Activated CD8-positive, alpha-beta memory T cell treated with anti-CD3 and anti-CD28 coated beads for 1 hour (primary cell): ENCODE measurements at places on chromosomes 6 and 20.

GRCh38 chr6:63458480-63459115, 113.7 kb upstream of the LOC128125822 start:
- DNase-seq = no peak

DNA sequence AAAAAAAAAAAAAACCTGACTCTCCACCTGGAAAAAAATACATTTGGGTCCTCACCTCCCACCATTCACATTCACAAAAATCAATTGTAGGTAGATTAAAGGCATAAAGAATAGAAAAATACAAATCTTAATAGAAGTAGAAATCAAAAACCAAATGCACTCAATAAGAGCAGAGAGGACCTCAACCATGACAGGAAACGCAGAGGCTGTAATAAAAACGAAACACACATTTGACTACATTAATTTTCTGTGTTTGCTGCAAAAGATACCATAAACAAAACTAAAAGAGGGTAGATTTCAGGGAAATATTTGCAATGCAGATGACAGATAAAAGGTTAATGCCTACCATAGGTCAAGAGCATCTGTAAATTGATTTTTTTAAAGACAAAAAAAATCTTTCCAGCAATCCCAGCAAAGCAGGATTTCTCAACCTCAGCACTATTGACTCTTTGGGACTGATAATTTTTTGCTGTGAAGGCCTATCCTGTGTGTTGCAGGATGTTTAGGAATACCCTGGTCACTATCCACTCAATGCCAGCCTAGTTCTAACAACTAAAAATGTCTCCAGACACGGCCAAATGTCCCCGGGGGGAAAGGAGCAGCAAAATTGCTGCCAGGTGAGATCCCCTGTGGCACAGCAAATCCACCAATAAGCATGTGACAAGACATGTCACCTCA, 9.1 kb downstream of the ETV7 start:
- DNase-seq = no peak

GRCh38 chr6:149473080-149474052, 11.4 kb downstream of the ZC3H12D start:
- DNase-seq = no peak

DNA sequence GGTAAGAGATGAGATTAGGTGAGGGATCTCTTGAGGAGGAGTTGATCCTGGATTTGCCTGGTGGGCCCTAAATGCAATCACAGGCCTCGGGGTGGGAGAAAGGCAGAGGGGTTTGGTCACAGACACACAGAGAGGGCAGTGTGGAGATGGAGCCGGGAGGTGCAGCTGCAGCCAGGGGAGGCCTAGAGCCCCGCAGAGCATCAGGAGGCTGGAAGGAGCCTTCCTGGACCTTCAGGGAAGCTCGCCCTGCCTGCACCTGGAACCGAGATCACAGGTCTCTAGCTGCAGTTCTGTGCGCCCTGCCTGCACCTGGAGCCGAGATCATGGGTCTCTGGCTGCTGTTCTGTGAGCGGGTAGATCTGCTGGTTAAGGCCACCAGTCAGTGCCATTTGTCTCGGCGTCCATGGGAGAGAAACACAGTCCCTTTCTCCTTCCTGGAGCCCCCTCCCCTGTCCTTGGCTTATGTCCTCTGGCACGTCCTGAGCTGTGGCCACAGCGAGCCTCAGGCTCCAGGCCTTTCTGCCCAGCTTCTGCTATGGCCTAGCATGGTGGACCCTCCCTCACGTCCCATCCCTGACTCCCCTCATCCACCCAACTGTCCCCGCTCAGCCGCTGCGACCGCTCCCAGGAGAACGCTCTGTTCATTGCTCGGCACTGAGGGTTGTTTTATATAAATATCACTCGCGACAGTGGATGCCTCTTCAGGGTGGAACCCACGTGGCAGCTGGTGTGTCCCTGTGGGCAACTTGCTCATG, 112.0 kb downstream of the DACT2 start:
- DNase-seq = no peak

DNA sequence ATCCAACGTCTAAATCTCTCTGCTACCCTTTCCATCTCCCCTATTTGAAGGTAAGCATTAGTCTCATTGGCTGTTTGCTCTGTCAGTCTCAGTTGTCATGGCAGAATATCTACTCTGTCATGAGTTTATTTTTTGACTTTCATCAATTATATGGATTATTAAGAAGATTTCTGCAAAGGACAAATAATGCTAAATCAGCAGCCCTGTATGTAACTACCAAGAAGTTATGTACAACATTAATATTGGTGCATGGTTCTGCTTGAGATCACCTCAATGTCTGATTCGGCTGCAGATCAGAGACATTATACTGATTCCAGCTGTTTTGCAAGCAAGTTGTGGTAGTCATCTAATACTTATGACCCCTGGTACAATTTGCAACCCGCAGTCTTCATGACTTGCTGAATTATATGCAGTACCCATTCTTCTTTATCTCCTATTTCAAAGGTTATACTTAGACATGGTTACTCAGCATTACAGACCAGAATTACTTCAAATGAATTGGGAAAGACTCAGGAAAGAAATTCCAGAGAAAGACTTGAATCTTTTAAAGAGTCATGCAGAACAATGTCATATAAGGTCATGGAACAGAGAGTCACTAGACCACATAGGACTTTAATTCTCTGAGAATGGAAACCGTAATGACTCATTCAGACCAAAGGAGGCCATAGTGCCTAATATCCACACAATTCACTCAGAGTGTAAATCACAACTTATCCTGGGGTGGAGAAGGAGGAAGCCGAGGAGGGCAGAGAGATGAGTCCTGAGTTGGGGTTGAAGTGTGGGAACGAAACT, 201.4 kb downstream of the IBTK start:
- DNase-seq = no peak

DNA sequence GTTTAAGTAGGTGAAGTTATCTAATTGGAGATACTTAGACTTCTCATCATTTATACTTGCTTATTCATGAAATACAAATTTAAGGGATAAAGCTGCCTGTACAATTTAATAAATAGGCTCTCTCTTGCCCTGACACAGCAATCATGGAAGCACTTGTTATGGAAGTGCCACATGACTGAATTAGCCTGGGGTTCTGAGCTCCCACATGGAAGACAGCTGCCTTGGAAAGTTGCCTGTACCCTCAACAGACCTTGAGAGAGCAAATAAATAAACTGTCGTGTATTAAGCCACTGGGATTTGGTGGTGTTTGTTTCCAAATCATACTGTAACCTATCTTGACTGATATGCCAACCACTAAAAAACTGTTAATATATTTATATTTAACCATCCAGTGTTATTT, 87.0 kb upstream of the RSPO3 start:
- DNase-seq = no peak

- no peak for DNase-seq
Observed at GRCh38 chr20:63889241-63890200, 5.4 kb upstream of the DNAJC5 start.

DNA sequence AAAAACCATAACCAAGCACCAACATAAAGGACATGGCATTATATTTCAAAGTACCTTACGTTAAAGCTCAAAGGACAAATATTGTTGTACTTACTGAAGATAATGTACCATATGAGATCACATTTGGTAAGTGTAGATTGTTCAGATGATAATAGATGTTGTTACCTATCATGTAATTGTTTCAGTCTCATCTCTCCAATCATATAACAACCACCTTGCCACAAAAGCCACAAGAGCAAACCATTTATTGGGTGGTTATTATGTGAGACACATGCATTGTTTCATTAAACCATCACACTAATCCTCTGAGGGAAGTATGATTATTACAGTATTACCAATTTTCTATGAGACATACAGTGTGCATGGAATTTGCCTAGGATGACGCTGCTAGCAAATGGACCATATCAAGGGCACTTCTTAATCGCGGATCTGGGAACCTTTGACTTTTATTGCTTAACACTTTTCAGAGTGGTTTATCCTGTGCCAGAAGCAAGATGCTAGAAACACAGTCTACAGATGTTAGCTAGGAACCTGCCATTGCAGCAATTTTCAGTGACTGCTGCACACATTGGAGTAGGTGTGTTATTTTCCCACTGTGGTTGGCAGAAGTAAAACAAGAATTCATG, 149.8 kb upstream of the AKIRIN2 start:
- no peak for DNase-seq

DNA sequence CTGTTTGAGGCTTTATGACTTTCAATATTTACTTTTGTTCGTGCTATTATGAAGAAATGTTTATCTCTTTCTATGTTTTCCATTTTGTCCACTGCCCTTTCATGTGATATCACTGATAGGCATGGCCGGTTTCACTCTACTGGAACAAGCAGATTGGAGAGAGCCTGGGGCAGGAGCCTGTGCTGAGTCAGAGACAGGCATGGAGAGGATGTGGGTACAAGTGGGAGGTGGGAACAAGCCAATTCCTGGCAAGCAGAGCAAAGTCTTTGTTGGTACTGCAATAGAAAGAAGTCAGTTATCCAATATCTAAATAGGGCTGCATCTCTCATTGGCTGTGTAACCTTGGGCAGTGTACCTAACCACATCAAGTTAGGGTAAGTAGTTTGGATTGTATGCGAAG, 545.6 kb upstream of the MAP3K7 start:
- no peak for DNase-seq

DNA sequence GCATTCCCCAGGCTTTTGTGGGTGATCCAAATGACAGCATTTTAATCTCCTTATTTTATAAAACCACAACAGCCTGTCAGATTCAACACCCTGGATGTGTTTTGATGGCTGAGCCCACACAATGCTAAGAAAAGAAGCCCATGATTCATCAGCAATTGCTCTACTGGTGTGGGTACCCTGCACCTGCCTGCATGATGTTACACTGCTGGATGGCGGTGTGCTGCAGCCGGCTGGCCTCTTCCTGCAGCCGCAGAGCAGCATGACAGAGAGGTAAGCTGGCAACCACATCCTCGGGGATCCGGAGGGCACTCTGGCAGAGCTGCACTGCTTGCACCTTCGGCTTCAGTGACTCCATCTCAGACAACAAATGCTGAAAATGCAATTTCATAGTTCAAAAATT, 327.5 kb downstream of the SYNE1 start:
- peak; percentile 37 for DNase-seq

DNA sequence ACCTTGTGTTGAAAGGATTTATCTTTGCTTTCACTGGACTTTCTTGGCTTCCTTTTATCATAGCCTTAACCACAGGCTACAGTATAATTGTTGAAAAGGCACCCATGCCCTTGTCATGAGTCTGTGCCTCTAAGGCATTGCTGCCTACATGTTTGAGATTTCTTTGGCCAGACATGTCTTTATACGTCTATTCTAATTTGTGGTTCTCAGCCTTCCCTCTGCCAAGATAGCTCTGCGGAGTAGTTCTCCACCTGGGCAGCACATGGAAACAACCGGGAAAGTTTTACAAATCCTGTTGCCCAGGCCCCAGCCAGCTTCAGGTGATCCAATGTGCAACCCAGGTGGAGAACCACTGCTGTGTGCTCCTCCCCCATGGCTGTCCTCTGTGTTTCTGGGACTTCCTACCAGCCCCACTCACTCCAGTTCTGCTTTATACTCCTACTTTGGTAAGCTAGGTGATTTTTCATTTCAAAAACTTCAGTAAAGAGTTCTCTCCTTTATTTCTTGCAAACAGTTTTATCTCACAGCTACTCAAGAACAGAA, 159.6 kb upstream of the MYLIP start:
- no peak for DNase-seq

- no peak for DNase-seq
Observed at GRCh38 chr6:130969791-130970491, 93.1 kb downstream of the EPB41L2 start.

DNA sequence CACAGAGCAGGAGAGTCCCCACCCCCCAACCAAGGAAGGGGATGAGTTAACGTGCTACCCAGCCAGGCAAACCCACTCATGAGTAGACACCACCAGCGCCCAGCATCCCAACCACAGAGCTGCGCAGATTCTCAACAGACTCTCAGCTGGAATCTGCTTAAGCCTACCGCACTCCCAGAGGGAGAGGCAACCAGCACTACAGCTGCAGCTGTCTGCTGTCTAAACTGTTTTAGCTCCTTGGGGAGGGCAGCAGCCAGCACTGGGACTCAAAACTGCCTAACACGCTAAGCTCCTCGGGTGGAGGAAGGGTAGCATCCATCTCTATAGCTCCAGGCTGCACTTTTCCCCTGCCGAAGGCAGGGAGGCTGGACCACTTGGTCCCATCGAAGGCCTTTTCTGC, 539.8 kb downstream of the EPHA7 start:
- DNase-seq = no peak

DNA sequence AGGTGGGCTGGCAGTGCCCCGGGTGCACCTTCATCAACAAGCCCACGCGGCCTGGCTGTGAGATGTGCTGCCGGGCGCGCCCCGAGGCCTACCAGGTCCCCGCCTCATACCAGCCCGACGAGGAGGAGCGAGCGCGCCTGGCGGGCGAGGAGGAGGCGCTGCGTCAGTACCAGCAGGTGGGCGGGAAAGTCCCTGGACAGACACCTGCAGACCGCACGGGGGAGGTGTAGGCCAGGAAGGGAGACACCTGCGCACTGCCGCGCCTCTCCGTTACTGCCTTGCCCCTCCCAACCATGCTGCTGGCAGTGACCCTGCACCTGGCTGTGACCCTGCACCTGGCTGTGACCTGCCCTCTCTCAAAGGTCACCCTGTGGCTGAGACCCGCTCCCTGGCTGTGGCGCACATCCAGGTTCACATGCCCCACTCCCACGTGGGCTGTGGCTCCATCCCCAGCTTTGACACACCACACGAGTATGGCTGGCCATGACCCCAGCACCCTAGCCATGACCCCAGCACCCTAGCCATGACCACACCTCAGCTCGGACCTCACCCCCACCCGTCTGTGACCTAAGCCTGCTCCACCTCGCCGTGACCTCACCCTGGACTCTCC, 11.6 kb downstream of the RBCK1 start:
- no peak for DNase-seq

- DNase-seq = no peak
Observed at GRCh38 chr20:46985250-46985649, 90.6 kb downstream of the EYA2 start.

DNA sequence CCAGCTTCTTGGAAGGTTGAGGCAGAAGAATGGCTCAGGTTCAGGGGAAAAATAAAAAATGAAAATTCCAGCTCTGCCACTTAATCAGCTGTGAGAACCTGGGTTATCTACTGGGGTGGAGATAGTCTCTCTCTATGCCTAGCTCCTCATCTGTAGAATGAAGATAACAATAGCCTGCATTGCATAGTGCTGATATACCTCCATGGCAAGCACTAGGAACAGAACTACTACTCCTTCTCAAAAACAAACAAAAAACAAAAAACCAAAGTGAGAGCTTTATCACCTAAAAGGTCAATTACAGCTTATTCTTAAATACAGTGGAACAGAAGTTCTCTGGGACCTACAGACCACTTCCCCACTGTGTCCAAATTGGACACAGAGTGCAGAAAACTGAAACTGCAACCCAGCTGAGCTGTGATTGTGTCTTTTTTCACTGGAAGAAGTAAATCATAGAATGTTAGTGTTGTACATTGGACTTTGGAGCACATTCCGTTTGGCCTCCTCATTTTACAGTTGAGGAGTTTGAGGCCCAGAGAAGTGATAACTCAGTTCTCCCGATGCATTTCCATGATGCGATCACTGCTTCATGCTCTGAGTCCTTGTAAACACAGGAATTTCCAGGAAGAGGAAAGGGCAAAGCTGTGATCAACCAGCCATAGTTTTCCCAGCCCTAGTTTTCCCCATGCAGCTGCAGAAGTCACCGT, 23.3 kb downstream of the MTFR2 start:
- no peak for DNase-seq

GRCh38 chr20:57580478-57581201, 19.7 kb downstream of the PCK1 start:
- no peak for DNase-seq
